ENCODE measurements at places on chromosomes 13 and 19. TPM values are rescaled to one million over a fixed set of nuclear protein-coding genes. Genes with fewer than 3 reads are reported as not detected.

The COX7A1 gene
- not detected for polyA plus RNA-seq

The FAM124A gene
- not detected for polyA plus RNA-seq

The IGFL2 gene
- polyA plus RNA-seq, result 0.98 TPM

The SPTBN4 gene
- polyA plus RNA-seq, result not detected

The FOXA3 gene
- not detected for polyA plus RNA-seq

The ZNF726 gene
- 1.8 TPM for polyA plus RNA-seq

The MCEMP1 gene
- not detected for polyA plus RNA-seq

The ZNF582 gene
- polyA plus RNA-seq, result 3.8 TPM

The ZNF699 gene
- polyA plus RNA-seq, result 14.3 TPM

The NXNL1 gene
- polyA plus RNA-seq, result not detected

The TLE6 gene
- polyA plus RNA-seq, result not detected

The SYNE4 gene
- not detected for polyA plus RNA-seq

The TEX30 gene
- 17.5 TPM for polyA plus RNA-seq

The ZNF709 gene
- 2.5 TPM for polyA plus RNA-seq

The TSPAN16 gene
- not detected for polyA plus RNA-seq

The ZNF724 gene
- polyA plus RNA-seq, result 1.9 TPM

The PSPN gene
- 0.57 TPM for polyA plus RNA-seq

The NEK5 gene
- polyA plus RNA-seq, result 0.07 TPM

The IGFLR1 gene
- polyA plus RNA-seq, result 151 TPM

The POSTN gene
- polyA plus RNA-seq, result not detected

The CTXN1 gene
- not detected for polyA plus RNA-seq

The ITGBL1 gene
- not detected for polyA plus RNA-seq

The ZNF568 gene
- polyA plus RNA-seq, result 6.7 TPM

The FSD1 gene
- polyA plus RNA-seq, result 0.76 TPM

The CDX2 gene
- polyA plus RNA-seq, result not detected

The GJA3 gene
- polyA plus RNA-seq, result not detected

The ACTMAP gene
- 2.1 TPM for polyA plus RNA-seq

The ZNF667 gene
- polyA plus RNA-seq, result 0.86 TPM

The CLC gene
- polyA plus RNA-seq, result not detected

The LIM2 gene
- not detected for polyA plus RNA-seq

The RTBDN gene
- polyA plus RNA-seq, result not detected

The SMAD9 gene
- 0.08 TPM for polyA plus RNA-seq
